ENCODE measurements at places on chromosomes 3 and 15.

DNA sequence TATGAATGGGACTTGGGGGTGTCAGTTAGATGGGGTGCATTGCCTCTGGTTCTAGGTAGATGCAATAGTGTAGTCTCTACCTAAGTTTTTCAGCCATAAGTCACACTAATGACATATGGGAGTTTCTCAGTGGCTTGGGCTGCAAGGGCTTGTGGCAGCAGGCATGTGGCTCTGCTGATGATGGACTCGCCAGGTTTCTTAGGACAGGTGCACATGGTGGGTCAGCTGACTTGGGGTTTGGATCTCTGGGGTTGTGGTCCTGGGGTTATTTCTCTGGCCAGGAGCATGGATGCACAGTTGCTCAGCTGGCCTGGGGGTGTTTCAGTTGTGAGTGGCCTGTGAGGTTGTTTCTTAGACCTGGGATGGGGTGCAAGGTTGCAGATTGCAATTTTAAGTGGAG, 120.0 kb upstream of the DCBLD2 start:
- no peak for DNase-seq

DNA sequence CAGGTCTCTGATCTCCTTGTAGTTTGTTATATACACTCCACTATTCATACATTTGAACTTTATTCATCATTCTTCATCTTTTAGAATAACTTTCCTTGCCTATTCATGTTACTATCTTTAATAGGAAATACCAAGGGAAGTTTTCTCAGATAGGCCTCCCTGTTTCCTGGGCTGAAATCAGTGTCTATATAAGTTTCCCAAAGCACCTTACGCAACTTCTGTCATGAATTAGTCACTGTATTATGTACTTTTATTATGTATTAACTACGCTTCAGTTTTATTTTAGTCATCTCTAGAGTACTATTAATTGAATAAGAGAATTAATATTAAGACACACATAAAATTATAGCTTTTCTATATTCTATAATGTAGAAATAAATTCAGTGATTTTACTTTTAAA, 1481.5 kb downstream of the OTOL1 start:
- DNase-seq: no peak

DNA sequence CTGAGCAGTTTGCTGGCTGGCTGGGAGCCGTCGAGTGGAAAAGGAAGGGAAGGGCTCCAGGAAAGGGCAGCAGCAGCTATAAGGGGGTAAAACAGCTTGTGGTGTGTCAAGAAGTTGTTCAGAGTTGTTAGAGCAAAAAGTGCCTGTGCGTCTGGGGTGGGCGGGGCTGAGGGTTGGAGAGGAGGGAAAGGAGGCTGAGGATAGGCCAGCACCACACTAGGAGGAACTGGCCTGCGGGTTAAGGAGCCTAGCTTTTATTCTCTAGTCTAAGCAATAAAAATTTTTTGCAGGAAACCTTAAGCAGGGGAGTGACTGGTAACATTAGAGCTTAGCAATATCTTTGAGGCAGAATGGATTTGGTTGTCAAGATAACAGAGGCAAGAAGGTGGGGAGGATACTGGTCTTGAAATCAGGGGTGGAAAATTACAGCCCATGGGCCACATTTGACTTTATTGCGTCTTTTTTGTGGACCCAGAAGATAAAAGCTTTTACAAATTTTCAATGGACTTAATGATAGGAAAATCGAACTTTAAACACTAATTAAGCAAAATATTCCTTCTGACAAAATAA, 134.5 kb upstream of the AADACL2 start:
- no peak for DNase-seq

- no peak for DNase-seq
These were observed 45.8 kb downstream of the IGF1R start for GRCh38 chr15:98694161-98694560.

GRCh38 chr3:129651435-129652202, 45.1 kb upstream of the PLXND1 start:
- no peak for DNase-seq

DNA sequence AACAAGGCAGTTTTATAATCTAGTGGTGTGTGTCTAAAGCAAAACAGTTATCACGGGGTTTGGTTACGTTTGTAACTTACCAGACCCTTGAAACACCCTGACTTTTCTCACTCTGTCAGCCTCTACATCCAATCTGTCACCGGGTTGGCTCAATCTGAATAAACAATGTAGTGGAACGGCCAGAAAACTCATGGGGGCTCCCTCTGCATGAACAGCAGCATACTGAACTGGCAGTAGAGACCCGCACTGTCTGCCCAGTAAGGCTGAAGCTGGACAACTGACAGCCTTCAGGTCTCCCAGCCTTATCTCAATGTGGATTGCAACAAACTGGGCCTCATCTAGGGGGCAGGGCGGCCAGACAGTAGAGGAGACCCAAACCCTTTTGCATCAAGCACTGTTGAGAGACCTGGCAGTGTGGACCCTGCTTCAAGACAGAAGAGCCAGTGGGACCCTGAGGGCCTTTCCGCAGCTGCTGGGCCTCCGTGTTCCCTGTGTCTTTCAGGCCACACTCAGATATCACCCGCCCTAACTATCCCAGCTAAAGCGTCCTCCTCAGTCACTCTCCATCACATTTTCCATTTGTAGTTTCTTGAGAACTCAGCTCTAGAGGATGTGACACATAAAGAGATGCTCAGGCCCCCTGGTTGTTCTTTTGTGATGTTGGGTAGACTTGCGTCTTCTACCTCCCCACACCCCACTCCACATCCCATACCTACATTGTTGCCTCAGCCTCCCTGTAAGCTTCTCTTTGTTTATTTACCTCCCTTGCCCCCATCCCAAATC, 181.2 kb upstream of the NR2E3 start:
- DNase-seq: no peak

- no peak for DNase-seq
These were observed 397.8 kb downstream of the IGSF11 start for GRCh38 chr3:118636841-118637240.

GRCh38 chr3:142886940-142887339, 1.9 kb downstream of the PCOLCE2 start:
- no peak for DNase-seq

GRCh38 chr15:25706176-25706955, 156.8 kb downstream of the ATP10A start:
- DNase-seq: no peak

DNA sequence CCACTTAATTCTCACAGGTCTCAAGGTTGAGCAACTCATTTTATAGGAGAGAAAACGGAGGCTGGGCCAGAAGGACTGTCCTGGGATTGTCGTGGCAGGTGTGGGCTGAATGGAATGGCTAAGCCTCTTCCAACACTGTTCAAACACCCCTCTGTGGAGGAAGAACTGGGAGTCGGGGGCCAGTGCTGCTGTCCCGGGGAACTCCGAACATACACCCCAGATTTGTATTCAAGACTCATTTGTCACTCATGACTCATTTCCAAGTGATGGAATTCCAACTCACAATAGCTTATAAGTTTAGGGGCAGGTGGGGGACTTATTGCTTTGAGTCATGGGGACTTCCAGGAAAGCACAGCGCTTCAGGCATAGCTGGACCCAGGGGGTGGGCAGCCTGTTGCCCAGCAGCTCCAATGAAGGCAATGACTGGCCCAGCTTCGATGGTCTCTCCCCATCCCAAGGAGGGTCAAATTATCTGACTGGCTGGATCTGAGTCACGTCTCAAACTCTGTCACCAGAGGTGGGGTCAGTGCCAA, 72.5 kb downstream of the TM2D3 start:
- no peak for DNase-seq

- no peak for DNase-seq
These were observed 26.3 kb downstream of the NGRN start for GRCh38 chr15:90291679-90292356.

GRCh38 chr3:109339714-109340648, 2.6 kb upstream of the DPPA4 start:
- DNase-seq: no peak

DNA sequence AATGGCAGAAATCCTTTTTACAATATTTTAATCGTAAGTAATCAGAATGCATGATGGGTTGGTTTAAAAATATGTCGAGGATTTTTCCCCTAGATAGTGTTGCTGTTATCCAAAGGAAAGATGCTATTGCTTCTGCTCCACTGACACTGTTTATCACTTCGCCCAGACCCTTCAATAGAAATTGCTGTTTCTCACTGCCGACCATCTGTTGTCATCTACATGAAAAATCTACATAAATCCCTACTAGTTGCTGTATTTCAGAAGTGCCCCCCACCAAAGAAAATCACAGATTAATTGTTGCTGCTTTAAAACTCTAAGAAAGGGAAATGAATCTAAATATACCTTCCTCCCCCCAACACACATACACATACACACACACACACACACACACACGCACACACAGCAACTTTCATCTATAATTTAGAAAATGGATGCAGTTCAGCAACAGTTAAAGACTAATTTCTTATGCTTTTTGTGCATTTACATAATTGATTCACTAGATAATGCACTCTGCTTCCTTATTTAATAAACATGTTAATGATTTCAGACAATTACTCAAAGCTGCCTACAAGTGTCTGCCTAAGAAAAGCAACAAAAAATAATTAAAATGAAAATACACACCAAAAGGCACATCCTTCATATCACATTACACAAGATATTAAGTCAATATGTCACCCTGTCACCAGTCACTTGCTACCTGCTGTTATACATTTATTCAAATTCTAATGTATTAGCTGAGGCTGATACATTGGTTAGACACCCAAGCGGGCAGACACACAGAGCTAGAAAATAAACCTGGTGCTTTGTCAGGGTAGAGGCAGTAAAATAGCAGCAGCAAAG, 82.8 kb downstream of the RORA start:
- no peak for DNase-seq

DNA sequence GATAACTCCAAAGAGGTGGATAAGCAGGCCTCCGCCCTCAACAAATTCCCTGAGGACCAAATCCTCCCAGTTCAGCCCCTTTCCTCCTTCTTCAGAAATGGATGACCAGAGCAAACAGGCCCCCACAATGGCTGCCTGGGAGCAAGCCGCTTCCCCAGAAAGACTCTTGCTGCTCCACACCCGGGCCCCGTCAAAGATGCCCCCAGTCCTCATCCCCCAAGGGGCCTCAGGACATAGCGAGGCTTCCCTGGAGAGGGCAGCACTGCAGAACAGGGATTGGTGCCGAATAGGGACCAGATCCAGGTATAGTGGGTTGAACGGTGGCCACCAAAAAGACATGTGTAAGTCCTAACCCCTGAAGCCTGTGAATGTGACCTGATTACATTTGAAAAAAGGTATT, 502.3 kb downstream of the SHQ1 start:
- DNase-seq: no peak

GRCh38 chr3:176274161-176274560, 923.1 kb downstream of the TBL1XR1 start:
- DNase-seq: no peak

DNA sequence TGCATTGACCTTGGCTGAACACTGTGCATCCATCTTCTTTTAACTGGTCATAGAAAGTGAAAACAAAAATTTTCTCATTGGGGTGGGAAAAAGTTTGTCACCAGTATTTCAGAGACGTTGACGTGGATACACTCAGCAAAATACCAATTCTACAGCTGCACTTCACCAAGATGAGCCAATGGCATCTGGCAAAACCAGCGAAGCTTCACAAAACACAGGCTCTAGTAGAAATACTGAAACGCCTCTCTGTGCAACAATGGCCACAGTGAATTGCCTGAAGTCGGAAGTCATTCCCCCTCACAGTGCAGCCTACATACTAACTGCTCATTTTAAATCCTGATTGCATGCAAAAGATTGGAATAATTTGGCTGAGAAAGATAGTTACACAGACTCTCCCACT, 17.0 kb downstream of the PCYT1A start:
- no peak for DNase-seq

- no peak for DNase-seq
These were observed 85.3 kb upstream of the ADAMTS9 start for GRCh38 chr3:64773137-64773536.

GRCh38 chr3:196127308-196128040, 45.6 kb upstream of the TFRC start:
- no peak for DNase-seq

DNA sequence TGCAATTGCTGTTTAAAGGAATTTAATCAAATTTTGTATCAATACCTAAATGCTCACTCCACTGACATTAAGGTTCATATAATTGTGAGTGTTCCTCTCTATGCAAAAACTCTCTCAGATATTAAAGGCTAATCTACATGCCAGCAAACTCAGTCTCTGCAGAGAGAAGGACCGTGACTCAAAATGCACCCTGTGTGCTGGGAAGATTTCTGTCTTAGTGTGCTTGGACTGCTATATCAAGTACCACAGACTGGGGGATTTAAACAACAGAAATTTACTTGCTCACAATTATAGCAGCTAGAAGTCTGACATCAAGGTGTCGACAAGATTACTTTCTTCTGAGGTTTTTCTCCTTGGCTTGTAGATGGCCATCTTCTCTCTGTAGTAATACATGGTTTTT, 18.6 kb upstream of the PFN2 start:
- no peak for DNase-seq

DNA sequence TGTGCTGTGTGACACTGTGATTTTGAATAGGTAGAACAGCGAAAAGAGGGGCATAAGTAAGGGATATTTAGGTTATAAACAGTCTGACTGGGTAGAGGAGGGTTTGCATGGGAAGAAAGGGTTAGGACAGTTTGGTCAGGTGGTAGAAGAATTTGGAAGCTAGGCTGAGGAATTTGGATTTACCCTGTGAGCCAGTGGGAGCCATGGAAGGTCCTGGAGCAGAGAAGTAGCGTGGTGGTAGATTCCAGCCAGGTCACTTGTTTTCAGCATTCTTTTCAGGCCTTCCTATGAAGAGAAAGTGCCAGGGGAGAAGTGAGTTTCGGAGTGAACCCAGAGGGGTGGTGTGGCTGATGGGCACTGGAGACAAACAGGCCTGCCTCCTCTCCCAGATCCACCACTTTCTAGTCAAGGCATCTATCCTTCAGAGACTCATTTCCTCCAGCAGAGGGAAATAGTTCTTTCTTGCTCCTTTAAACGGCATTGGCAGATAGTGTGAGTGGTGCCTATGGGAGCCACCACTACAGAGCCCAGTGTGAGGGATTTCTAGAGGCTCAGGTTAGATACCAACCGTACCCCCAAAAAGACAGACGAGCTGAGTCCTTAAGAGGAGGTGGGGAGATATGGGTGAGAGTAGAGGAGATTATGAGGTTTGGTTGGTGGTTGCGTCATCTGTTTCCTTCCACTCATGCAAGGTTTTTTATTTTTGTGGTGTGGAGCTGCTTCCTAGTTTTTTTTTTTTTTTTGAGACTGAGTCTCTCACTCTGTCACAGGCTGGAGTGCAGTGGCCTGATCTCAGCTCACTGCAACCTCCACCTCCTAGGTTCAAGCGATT, 21.2 kb downstream of the PXK start:
- DNase-seq: no peak
